ENCODE measurements at places on chromosomes 12 and 14. TPM values are rescaled to one million over a fixed set of nuclear protein-coding genes. Genes with fewer than 3 reads are reported as not detected.

NRL gene
- total RNA-seq: 1.7 TPM

FAM90A1 gene
- total RNA-seq: not detected

TTC6 gene
- total RNA-seq: not detected

APOLD1 gene
- total RNA-seq: 18.8 TPM

CKAP4 gene
- 38.5 TPM for total RNA-seq

YEATS4 gene
- total RNA-seq: 7.7 TPM

SMOC1 gene
- total RNA-seq: 1.6 TPM

DPPA3 gene
- not detected for total RNA-seq

DNA sequence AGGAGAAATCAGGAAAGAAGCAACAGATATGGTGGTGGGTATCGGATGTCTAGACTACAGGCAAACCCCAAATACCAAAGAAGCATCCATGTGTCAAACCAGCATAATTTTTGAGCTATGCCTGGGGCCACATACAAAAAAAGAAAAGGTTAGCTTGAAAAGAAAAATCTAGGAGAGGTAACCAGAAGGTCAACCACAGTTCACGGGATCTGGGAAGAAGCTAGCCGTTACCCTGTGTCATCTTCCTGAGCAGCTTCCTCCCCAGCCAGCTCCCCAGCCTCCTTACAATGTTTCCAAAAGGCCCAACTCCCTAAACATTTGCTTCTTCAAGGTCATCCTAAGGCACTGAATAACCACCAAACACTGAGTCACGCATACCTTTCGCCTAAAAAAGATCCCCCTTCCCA, 3.1 kb downstream of the SINHCAF start:
- H3K27ac ChIP-seq: no peak overlapping the region
- no peak for DNase-seq
- no peaks in the 10 kb centered on the region for H3K27me3 ChIP-seq
- no peaks in the 10 kb centered on the region for H3K36me3 ChIP-seq
- peak overlapping the region; percentile 67 for H3K4me3 ChIP-seq
- peaks cover 41% of the 10 kb centered on the region for H3K4me1 ChIP-seq

GRCh38 chr12:52813885-52814709, at the start of gene KRT4:
KRT4 (minus strand) TSS chr12:52814116; CDS start chr12:52814058, 58 bp downstream.
- H3K4me3 ChIP-seq: no peak within 1 kb of the TSS
- H3K4me1 ChIP-seq: peaks cover 6% of the 10 kb centered on the region
- peaks cover 19% of the 10 kb centered on the region for H3K27me3 ChIP-seq
- H3K36me3 ChIP-seq: no peaks in the 10 kb centered on the region
- no peak within 1 kb of the TSS for H3K27ac ChIP-seq

DNA sequence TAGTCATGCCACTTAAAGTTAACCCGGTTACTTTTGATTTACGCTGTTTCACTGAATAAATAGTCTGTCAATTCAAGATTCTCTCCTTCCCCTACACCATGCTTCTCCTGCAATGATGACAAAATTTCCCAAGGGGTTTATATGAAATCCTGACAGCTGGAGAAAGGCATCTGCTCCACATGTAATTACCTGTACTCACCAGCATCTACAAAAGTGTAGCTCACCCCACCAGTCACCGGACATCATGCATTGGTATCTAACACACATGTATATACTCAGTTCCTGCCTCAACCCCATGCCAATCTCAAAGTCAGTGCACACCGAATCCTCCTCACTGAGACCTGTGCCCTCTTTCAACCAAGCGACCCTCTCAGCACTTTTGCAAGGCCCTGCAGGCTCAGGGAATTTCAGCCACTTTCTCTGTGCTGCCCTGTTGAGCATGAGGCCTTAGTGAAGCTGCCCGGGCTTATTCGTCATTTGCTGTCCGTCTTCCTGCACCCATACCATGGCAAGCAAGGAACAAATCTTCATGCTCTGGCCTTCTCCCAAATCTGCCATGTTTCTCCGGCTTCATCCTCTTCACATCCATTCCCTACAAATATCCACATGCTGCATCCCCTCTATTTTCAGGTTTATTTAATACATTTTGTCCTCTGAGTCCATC, 131.6 kb downstream of the SEC23A start:
- H3K4me3 ChIP-seq: no peak overlapping the region
- no peak for DNase-seq
- H3K27me3 ChIP-seq: no peaks in the 10 kb centered on the region
- no peak overlapping the region for H3K27ac ChIP-seq
- H3K36me3 ChIP-seq: no peaks in the 10 kb centered on the region

- no peak overlapping the region for H3K4me3 ChIP-seq
- H3K27me3 ChIP-seq: no peaks in the 10 kb centered on the region
- no peak for DNase-seq
- no peak overlapping the region for H3K27ac ChIP-seq
These were observed 247.4 kb downstream of the EFCAB11 start for GRCh38 chr14:89707086-89707485.

GRCh38 chr12:124915239-124916236, 1.1 kb upstream of the UBC start:
- H3K4me1 ChIP-seq: peaks cover 74% of the 10 kb centered on the region
- H3K36me3 ChIP-seq: no peaks in the 10 kb centered on the region
- peak overlapping the region; percentile 89 for H3K4me3 ChIP-seq
- H3K27ac ChIP-seq: peak overlapping the region; percentile 100

- DNase-seq: no peak
- no peaks in the 10 kb centered on the region for H3K36me3 ChIP-seq
- H3K4me1 ChIP-seq: no peaks in the 10 kb centered on the region
- no peak overlapping the region for H3K27ac ChIP-seq
These were observed 801.3 kb downstream of the BCL11B start for GRCh38 chr14:98470663-98471062.

DNA sequence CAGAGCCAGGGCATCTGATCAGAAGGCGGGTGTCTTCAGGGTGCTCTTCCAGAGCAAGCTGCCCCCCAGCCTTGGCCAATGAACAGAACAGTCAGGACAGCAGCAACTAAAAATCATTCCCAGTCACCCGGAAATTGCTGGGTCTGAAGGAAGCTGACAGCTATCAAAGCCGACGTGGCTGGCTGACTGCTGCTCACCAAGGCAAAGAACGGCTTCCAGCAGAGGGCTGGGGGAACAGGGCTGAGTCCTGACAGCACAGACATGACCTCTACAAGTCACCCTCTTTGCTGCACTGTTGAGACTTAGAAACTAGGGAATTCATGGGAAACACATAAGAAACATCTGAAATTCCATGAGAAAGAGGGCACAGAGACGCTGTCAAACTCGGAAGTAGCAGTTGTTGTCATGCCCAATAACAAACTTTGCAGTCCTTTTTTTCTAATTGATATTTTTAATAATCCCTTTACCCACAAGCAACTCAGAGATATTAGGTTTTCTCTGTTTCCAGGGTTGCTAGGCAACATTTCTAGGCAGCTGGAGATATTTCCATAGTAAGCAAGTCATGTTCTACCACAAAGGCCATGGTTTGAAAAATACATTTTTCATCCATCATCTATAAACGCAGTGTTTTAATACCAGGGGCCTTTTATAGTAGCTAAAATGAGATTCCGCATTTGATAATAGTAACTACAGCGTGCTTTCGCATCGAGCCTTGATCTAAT, 365.2 kb downstream of the SEC23A start:
- H3K4me3 ChIP-seq: no peak overlapping the region
- no peaks in the 10 kb centered on the region for H3K27me3 ChIP-seq
- no peaks in the 10 kb centered on the region for H3K4me1 ChIP-seq
- no peak for DNase-seq
- no peak overlapping the region for H3K27ac ChIP-seq

- no peaks in the 10 kb centered on the region for H3K4me1 ChIP-seq
- no peaks in the 10 kb centered on the region for H3K27me3 ChIP-seq
- peak; percentile 39 for DNase-seq
- no peaks in the 10 kb centered on the region for H3K36me3 ChIP-seq
These were observed 536.3 kb upstream of the CCDC196 start for GRCh38 chr14:65949711-65950516.

GRCh38 chr14:48874711-48875110, 711.5 kb downstream of the RPS29 start:
- no peaks in the 10 kb centered on the region for H3K4me1 ChIP-seq
- no peak overlapping the region for H3K4me3 ChIP-seq
- H3K36me3 ChIP-seq: no peaks in the 10 kb centered on the region
- H3K27ac ChIP-seq: no peak overlapping the region
- no peaks in the 10 kb centered on the region for H3K27me3 ChIP-seq
- no peak for DNase-seq

DNA sequence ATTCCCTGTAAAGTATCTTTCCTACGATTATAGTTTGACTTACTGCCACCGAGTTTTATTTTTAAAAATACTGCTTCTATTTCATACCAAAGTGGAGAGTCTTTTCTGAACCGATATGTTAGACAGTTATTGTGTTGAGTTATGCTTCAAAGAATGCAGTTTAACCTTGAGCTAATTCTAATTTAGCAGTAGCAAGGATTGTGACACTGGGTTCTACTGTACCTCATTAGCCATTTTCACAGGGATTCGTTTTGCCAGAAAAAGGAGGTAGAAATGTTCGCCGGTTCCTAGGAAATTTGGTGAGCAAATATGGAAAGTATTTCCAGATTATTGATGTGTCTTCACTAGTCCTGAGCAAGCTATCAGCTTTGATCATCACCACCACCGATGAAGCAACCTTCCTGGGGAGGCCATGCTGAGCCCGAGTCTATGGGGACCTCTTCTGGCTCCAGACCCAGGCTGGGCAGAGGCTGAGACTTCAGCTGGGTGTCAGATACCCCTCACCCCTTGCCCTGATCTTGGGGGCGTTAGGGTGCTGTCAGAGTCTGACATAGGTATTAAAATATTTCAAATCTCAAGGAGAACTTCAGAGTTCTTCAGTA, 13.6 kb downstream of the GLRX5 start:
- no peak overlapping the region for H3K4me3 ChIP-seq
- no peak for DNase-seq
- H3K36me3 ChIP-seq: peaks cover 6% of the 10 kb centered on the region
- H3K27ac ChIP-seq: no peak overlapping the region

GRCh38 chr14:51119411-51120051, 24.6 kb upstream of the TRIM9 start:
- no peak overlapping the region for H3K4me3 ChIP-seq
- H3K27me3 ChIP-seq: no peaks in the 10 kb centered on the region
- H3K27ac ChIP-seq: no peak overlapping the region
- DNase-seq: no peak

DNA sequence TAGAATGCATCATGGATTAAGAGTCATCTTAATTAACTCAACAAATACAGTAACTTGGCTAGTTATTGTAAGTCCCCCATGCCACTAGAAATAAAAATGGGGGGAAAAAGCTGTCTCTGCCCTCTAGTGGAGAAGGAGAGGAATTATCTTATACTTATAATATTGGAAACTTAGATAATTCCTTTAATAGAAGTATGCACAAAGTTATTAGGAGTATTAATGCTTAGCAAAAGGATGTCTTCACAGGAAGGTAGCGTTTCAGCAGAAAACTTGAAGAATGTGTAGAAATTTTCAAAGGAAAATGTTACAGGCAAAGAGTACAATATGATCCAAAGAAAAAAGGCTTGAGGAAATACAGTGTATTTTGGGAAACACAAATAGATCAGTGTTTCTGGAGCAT, 19.8 kb downstream of the OR5AU1 start:
- no peak overlapping the region for H3K27ac ChIP-seq
- no peak overlapping the region for H3K4me3 ChIP-seq
- H3K4me1 ChIP-seq: no peaks in the 10 kb centered on the region
- H3K36me3 ChIP-seq: no peaks in the 10 kb centered on the region

GRCh38 chr14:47675466-47676314, at the start of gene MDGA2:
MDGA2 (minus strand) TSS chr14:47675605.
- no peaks in the 10 kb centered on the region for H3K36me3 ChIP-seq
- peaks cover 21% of the 10 kb centered on the region for H3K4me1 ChIP-seq
- no peak for DNase-seq
- H3K4me3 ChIP-seq: peak within 1 kb of the TSS; percentile 14

GRCh38 chr14:51337520-51337919, 97.5 kb downstream of the TMX1 start:
- no peak overlapping the region for H3K27ac ChIP-seq
- H3K4me3 ChIP-seq: no peak overlapping the region
- no peaks in the 10 kb centered on the region for H3K27me3 ChIP-seq
- H3K4me1 ChIP-seq: peaks cover 15% of the 10 kb centered on the region
- H3K36me3 ChIP-seq: no peaks in the 10 kb centered on the region

DNA sequence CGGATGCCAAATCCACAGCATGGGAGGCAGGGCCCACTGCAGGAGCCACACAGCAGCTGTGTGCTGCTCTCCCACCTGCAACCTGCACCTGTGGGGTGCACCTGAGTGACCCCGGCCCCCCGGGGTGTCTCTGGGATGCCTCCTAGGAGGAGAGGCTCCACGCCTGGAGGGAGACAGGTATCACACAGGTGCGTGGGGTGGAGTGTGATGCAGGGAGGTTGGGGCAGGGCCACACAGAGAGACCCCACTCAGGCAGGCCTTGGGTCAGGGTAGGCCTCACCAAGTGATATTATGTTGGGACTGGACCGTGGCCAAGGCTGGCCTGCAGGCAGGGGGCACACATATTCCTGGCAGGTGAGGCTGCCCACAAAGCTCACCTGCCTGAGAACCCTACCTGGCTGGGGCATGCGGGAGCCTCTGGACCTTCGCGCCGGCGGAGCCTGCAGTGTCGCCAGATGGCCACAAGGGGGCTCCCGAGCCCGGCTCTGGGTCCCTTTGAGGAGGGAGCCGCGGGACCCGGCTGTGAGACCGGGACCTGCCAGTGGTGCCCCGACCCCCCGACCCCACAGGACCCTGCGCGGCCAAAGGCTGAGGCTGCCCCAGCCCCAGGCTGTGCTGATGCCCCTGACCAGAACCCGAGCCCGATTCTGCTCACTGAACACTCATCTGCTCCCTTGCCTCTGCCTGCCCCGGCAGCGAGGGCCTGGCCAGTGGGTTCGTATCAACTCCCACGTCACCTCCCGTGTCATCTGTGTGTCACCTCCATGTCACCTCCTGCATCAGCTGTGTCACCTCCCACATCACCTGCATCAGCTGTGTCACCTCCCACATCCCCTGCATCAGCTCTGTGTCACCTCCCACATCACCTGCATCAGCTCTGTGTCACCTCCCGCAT, 11.4 kb downstream of the TMEM121 start:
- no peak overlapping the region for H3K4me3 ChIP-seq
- H3K27me3 ChIP-seq: peaks cover 16% of the 10 kb centered on the region

DNA sequence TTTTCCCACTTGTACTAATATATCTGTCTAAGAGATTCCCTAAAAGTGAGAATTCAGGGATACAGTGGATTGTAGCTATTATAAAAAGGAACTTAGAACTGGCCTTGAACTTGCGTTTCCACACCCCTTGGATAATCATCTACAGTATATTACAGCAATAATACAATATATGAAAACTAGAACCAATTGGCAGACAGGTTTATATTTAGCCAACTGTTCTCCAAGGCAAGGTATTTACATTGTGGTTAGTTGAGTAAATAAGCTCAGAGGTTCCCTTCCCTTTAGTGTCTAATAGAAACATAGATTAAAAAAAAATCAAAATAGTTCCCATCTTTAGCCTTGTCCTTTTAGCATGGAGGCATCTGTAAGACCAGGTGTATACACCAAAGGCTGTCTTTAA, 42.1 kb downstream of the LIMA1 start:
- no peak overlapping the region for H3K4me3 ChIP-seq
- H3K27me3 ChIP-seq: no peaks in the 10 kb centered on the region
- peaks cover 4% of the 10 kb centered on the region for H3K4me1 ChIP-seq
- H3K36me3 ChIP-seq: peaks cover 26% of the 10 kb centered on the region
- peak overlapping the region; percentile 45 for H3K27ac ChIP-seq

DNA sequence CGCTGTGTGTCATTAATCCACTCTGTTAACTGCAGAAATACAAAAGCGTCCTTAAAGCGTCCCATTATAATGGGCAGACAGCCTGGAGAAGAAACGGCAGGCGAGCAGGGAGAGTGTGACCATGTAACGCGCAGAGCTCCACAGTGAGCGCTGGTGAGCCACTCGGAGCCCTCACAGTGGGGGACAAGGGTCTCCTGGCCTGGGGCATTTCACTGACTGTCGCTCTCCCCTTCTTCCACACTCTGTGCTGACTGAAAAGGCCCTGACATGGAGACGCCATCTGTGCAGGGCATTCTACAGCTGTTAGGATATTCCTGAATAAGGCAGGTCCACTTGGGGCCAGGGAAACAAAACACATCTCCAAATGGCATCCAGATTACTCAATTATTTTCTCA, 24.2 kb downstream of the CCDC92 start:
- no peaks in the 10 kb centered on the region for H3K27me3 ChIP-seq
- no peak for DNase-seq
- no peak overlapping the region for H3K4me3 ChIP-seq
- peaks cover 25% of the 10 kb centered on the region for H3K36me3 ChIP-seq

All from heart right ventricle (tissue), 16 donors.